ENCODE measurements at places on chromosomes 5 and 9.

- no peak for DNase-seq
Measured at GRCh38 chr5:157271740-157272271, 5.9 kb downstream of the CYFIP2 start.

- DNase-seq: peak; percentile 40
Measured at GRCh38 chr9:34986540-34987047, 3.0 kb upstream of the DNAJB5 start.

GRCh38 chr5:121853850-121854249, 2.2 kb downstream of the FTMT start:
- DNase-seq: no peak

GRCh38 chr5:141517312-141517711, 28.4 kb downstream of the PCDHGC5 start:
- no peak for DNase-seq

DNA sequence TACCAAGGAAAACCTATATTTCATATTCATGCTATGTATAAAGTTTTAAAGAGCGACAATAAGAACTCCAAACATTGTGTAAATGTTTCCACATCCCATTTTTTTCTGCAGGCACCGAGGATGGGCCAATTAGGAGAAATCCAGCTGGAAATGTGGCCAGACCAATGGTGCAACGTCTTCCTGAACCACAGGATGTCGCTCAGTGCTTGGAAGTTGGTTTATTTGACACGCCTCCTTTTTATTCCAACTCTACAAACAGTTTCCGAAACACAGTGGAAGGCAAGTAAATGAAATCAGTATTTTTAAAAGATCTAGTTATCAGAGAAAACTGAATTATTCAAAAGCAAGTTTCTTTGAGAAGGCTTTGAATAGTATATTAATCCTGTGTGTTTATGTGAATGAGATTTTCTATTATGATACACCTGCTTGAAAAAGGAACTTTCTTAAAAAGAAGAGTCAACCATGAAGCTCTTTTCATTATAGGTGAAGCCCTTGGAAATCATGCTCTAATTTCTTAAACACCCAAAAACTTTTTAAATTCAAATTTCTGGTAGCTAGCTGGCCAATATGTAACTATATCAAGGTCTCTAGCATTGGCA, 9.1 kb downstream of the TYRP1 start:
- peak; percentile 66 for DNase-seq

DNA sequence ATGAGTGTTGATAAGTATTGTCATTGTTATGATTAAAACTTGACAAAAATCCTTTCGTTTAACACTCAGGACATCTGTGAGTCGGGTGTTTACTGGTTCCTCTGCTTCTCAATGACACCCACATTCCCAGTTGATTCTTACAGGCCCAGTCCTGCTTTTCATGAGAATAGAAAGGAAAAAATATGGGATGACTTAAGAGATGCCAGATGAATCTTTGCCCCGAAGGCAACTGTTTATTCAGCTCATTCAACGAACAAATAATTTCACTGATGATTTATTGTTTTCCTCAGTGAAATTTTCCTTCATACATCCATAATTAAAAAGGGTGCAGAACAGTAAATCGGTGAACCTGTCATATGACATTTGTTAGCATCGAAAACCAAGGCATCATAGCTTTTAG, 452.4 kb upstream of the WWC1 start:
- no peak for DNase-seq

DNA sequence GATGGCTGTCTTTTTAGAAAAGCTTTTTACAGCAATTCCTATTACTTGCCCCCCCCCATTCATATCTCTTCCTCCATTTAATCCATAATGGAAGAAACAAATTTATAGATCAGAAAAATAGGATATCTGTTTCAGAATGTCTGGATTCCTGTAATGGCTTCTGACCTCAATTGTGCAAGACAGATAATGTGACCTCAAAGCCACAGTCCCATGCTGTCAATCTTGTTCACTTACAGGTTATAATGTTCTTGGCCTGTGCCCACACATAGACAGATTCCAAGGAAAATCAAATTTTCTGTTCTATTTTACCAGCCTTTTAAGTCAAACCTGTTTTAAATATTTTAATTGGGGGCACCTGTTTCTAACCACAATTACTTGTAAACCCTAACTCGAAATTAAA, 143.4 kb downstream of the ENTREP1 start:
- DNase-seq: no peak

- no peak for DNase-seq
Measured at GRCh38 chr9:136244122-136244968, 1.3 kb downstream of the QSOX2 start.

DNA sequence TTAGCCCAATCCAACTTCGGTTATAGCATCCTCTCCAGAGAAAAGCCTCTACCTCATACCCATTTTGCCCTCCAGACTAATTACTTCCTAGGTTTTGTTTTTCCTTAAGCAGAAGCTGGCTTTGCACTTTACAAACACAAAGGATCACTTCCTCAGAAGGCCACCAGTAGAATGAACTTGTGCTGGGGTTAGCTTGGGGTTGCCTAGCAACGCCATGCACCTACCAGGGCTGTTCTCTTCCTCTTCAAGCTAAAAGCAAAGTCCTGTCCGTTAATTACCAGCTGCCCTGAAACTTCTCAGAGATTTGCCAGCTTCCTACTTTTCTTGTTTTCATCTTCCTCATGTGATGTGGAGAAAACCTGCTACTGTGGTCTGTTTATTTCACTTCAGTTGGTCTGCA, 132.0 kb upstream of the WWC1 start:
- DNase-seq: no peak

- peak; percentile 61 for DNase-seq
Measured at GRCh38 chr5:13921578-13921977, 22.9 kb downstream of the DNAH5 start.

DNA sequence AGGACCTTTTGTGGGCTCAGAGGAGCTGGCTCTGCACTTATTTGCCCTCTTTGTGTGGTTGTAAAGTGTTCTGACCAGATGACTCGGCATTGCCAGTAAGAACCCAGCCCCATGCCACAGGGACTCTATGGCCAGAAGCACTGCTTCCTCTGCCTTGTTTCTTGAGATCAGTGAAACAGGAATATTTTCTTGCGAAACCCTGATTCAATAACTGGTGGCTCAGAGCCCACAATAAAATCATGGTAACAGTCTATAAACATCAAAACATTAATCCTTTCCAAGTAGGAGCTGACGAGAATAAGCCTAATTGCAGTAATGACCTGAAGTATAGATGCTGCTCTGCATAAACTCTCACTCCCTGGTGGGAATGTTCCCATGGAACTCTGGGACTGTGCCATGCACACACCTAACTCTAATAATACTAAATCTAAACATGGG, 344.3 kb downstream of the ZNF608 start:
- DNase-seq: no peak

- no peak for DNase-seq
Measured at GRCh38 chr9:106400950-106401349, 462.0 kb upstream of the ZNF462 start.

DNA sequence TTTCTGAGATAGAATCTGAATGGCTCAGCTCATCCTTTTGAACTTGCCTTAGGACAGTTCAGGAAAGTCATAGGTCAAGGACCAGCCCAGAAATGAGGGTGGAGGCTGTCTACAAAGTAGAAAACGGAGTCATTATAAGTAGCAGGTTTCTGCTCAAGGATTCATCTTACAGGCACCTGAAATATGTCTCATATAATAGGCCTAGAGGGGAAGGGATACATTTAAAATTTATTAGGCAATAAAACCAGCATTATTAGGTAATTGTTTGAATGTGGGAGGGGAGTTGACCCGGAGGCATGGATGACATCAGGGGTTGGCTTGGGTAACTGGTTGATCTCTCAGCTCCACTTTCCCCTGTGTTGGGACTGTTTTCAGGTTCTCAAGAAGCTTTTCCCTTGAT, 11.9 kb upstream of the GALNT10 start:
- no peak for DNase-seq

GRCh38 chr5:71932655-71933338, 174.5 kb upstream of the MAP1B start:
- DNase-seq: no peak

- no peak for DNase-seq
Measured at GRCh38 chr9:83701286-83701685, 6.5 kb downstream of the UBQLN1 start.

DNA sequence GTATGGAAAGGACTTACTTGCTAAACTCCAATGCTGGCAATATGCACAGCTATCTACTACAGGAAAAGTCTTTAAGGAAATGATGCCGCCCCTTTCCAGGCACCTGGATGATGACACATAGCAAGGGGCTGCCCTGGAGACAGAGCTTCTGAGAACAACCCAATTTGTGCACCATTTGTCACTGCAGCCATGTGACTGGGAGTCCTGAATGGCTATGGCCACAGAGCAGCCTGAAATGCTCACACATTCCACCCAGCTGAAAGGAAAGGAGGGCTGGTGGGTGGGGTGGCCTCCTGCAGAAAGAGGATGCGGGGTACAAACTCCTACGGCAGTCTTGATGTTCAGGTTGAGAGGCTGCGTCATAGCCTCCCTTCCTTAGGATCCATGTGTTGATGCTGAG, 70.1 kb upstream of the FSTL4 start:
- DNase-seq: no peak

GRCh38 chr9:110161940-110162339, 46.0 kb downstream of the C9orf152 start:
- DNase-seq: no peak

GRCh38 chr5:124747791-124748686, 1.6 kb upstream of the ZNF608 start:
- DNase-seq: peak; percentile 55

- no peak for DNase-seq
Measured at GRCh38 chr9:99563364-99563763, 258.3 kb upstream of the NR4A3 start.

GRCh38 chr5:128395073-128395472, 143.0 kb downstream of the FBN2 start:
- DNase-seq: no peak

DNA sequence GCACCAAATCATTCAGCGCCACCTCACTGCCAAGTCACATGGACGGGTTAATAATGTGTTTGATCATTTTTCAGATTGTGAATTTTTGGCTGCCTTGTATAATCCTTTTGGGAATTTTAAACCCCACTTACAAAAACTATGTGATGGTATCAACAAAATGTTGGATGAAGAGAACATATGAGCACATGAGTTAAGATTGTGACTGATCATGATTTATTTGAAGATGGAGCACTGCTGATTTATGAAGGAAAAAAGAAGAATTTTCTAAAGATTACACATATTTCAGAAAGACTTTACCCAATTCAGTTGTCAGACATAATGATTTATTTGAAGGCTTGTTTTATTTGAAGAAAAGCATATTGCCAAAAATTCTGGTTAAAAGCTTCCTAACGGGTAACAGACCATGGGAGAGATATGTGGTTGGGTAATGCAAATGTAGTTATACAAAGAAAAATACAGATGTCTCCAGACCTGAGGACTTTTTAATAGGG, 37.4 kb downstream of the TNFAIP8 start:
- DNase-seq: no peak

DNA sequence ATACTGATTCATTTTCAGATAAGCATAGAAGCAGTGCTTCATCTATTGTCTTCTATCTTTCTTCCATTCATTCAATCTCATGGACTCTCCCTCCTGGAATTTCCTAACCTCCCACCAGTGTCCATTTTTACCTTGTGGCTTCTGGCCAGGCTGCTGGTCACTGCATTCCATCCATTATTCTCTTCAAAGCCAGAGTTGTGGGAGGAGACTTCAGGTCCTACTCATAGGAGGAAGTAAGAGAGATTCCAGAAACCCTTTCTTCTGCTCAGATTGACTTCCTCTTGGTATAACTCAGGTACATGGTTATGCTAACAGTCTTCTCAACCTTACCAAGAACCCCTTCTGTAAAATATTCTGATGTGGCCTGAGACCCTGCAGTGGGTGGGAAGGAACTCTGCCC, 153.3 kb upstream of the SLC12A2 start:
- DNase-seq: no peak

GRCh38 chr5:180898621-180899246, at the start of gene BTNL8:
Gene BTNL8 (plus strand): TSS chr5:180899159. CDS start chr5:180899311, 152 bp downstream.
- DNase-seq: no peak

DNA sequence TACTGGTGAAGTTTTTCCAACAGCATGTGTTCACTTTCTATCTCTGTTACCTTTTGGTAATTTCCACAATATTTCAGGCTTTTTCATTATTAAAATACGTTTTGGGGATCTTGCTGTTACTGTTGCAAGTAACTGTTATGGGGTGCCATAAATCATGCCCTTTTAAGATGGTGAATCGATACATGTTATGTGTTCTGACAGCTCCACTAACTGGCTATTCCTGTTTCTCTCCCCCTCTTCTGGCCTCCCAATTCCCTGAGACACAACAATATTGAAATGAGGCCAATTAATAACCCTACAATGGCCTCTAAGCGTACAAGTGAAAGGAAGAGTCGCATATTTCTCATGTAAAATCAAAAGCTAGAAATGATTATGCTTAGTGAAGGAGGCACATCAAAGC, 13.1 kb upstream of the MSH3 start:
- no peak for DNase-seq

GRCh38 chr5:4855036-4855435, 285.1 kb upstream of the ADAMTS16 start:
- DNase-seq: no peak

DNA sequence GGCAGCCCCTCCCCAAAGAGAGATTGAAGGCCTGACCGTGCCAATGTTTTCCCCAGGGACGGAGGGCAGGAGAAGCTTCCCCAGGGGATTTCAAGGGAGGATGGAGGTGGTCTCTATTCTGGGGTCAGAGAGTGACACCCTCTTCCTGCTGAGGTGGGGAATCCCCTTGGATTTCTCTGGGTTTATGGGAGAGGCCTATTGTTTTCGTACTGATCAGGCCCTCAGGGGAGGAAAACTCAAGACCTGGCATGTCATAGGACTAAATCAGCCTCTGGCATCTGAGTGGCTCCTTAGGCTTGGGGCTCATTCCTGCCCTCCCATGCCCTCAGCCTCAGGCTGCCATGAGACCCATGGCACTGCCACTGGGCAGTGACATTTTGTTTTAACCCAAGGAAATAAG, 44.6 kb downstream of the IRF1 start:
- DNase-seq: no peak
